WTC11 (cell line): ENCODE measurements at places on chromosomes 6 and 20. TPM values are rescaled to one million over a fixed set of nuclear protein-coding genes. Genes with fewer than 3 reads are reported as not detected.

DNA sequence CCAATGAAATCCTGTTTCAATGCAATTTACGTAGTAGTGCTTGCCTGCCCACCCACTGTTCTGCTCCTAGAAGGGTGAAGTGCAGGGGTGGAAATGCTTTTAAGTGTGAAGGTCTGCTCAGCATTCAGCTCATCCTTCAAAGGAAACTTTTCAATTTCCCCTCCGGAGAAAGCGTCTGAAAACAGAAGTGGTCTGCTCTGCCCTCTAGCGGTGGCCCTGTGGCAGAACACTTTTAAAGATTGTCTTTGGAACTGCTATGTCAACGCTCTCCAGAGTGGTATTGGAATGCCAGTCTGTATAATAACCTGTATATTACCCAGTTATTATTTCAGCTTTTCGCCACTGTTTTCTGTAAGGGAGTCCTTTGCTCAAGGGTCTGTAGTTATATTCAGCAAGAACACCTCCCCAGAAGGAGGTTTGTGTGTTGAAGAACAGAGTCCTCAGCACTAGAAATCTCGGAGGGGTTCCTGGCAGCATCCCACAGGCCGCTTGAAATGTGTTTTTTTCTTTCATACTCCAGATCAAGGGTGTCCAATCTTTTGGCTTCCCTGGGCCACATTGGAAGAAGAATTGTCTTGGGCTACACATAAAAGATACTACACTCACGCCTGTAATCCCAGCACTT lies 63.1 kb upstream of the KLHL31 start:
- peak; percentile 56 for DNase-seq
- no peaks in the 10 kb centered on the region for H3K36me3 ChIP-seq
- H3K27ac ChIP-seq, result no peak overlapping the region
- no peaks in the 10 kb centered on the region for H3K27me3 ChIP-seq
- H3K4me3 ChIP-seq, result no peak overlapping the region

The TNFRSF21 gene
- 47.3 to 52.7 TPM (median 49.5 TPM) in 3 replicates for total RNA-seq

GRCh38 chr6:150813993-150814359 lies 51.5 kb upstream of the MTHFD1L start:
- no peaks in the 10 kb centered on the region; the same call in 1 of the 2 replicates for H3K36me3 ChIP-seq
- no peak overlapping the region for H3K27ac ChIP-seq
- H3K4me1 ChIP-seq, result peaks cover 7% of the 10 kb centered on the region; the same call in 1 of the 2 replicates
- H3K27me3 ChIP-seq, result no peaks in the 10 kb centered on the region; the same call in 1 of the 2 replicates

GRCh38 chr6:104540743-104541142 lies 319.0 kb downstream of the HACE1 start:
- H3K36me3 ChIP-seq, result no peaks in the 10 kb centered on the region
- no peak overlapping the region for H3K4me3 ChIP-seq
- H3K27me3 ChIP-seq, result no peaks in the 10 kb centered on the region
- DNase-seq, result no peak

GRCh38 chr6:112618849-112619248 lies 271.7 kb downstream of the RFPL4B start:
- H3K4me1 ChIP-seq, result peaks cover 8% of the 10 kb centered on the region
- no peaks in the 10 kb centered on the region for H3K27me3 ChIP-seq
- no peaks in the 10 kb centered on the region for H3K36me3 ChIP-seq
- no peak overlapping the region for H3K4me3 ChIP-seq
- peak; percentile 36 for DNase-seq

The PNPLA1 gene
- not detected in 3 replicates for total RNA-seq

The MDFI gene
- 63.2 to 86.2 TPM (median 74.6 TPM) in 3 replicates for total RNA-seq

GRCh38 chr6:169249057-169249456 lies 4.6 kb downstream of the THBS2 start:
- H3K27me3 ChIP-seq, result peaks cover 11% of the 10 kb centered on the region
- peak overlapping the region; percentile 59; the same call in 1 of the 2 replicates for H3K27ac ChIP-seq
- peaks cover 40% of the 10 kb centered on the region for H3K4me1 ChIP-seq
- no peak overlapping the region for H3K4me3 ChIP-seq
- no peak for DNase-seq

DNA sequence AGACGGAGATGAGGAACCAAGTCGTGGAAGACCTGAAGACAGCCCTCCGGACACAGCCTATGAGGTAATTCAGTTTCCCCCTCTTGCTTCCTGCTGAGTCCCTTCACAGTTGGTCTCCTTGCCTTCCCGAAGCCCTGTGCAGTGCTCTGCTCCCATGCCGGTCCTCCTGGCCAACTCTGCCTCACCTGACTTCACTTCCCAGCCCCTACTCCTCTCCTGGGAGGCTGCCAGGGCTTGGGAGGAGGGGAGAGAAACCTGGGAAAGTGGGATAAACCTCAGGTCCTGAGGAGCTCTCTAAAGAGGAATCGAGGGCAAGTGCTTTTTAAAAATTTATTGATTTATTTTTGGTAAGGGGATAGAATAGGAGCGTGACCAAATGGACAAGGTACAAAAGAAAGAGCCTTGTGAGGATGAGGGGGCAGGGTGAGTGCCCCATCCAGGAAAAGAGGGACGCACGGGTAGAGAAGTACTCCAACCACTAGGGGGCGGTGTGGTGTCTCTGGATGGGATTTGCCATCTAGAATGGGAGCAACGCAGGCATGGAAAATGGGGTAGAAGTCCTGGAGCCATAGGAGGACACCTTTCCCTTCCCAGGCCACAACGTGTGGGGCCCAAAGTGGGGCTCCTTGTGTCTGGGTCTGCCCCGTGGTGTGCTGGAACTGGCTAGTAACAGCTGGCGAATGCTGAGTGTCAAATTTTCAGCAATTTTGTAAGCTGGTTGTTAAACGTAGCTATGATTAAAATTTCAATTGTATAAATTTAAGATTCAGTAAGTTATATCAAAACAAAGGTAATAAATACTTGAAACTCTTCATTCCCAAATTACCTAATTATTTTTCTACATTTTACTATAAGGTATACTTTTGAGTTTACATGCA lies 69.0 kb downstream of the MOCS1 start:
- H3K4me1 ChIP-seq, result peaks cover 41% of the 10 kb centered on the region
- H3K36me3 ChIP-seq, result no peaks in the 10 kb centered on the region
- H3K27ac ChIP-seq, result no peak overlapping the region
- DNase-seq, result peak; percentile 94
- H3K4me3 ChIP-seq, result no peak overlapping the region
- H3K27me3 ChIP-seq, result no peaks in the 10 kb centered on the region; the same call in 1 of the 2 replicates

- no peak overlapping the region for H3K27ac ChIP-seq
- no peaks in the 10 kb centered on the region for H3K36me3 ChIP-seq
Measured at GRCh38 chr20:43835944-43836508, 78.6 kb upstream of the TOX2 start.

DNA sequence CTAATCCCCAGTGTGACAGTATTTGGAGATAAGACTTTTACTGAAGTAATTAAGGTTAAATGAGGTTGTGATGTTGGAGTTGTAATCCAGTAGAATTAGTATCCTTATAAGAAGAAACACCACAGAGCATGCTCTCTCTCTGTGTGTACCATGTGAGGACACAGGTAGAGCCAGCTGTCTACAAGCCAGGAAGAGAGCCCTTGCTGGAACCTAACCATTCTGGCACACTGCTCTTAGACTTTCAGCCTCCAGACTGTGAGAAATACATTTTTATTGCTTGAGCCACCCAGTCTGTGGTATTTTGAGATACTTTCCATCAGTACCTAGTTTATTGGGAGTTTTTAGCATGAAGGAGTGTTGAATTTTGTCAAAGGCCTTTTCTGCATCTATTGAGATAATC lies 110.2 kb downstream of the PHF3 start:
- H3K4me3 ChIP-seq, result no peak overlapping the region
- no peak for DNase-seq
- H3K27me3 ChIP-seq, result peaks cover 4% of the 10 kb centered on the region; the same call in 1 of the 2 replicates
- H3K4me1 ChIP-seq, result peaks cover 8% of the 10 kb centered on the region
- H3K36me3 ChIP-seq, result peaks cover 3% of the 10 kb centered on the region; the same call in 1 of the 2 replicates

DNA sequence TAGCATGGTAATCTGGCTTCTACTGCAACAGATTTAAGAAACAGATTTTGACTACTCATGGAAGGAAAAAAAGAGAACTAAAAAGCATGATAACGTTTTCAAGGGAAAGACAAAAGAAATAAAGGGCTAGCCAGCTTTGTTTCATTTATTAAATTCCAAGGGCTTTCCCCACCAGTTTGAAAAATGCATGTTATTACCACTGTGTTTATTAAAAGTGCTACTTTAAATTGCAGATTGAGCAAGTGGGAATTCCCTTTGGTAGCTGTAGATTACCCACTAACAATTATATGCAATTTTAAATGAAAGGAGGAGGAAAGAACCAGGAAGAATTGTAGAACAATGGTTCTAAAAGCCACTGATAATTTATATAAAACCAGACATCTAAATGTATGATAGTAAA lies 40.6 kb upstream of the NHSL1 start:
- H3K36me3 ChIP-seq, result no peaks in the 10 kb centered on the region
- DNase-seq, result no peak

DNA sequence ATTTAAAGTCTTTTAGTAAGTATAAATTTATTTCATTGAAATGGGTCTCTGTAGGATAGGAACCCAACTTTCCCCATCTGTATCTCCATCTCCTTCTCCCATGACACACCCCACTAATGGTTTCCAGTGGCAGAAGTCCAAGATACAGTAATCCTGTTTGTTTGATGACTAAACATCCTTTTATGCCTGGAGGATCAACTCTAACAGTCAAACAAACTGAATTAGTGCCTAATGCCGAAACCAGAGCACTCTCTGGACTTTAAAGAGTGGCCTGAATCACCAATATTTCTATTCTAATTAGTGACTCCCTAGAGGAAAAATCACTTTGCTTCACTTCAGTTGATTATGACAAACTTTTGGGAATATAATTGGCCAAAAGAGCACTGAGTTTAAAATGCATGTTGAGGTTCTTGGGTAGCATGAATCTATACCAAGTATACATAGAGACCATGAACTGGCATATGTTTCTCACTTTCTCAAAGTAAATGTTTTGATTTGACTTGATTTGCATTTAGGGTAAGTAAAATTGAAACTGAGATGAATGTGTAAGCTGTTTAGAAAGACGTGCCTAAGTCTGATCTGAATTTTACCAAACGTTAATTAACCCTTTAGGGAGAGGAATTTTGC lies 776.4 kb upstream of the NRSN1 start:
- no peak for DNase-seq
- no peak overlapping the region for H3K27ac ChIP-seq

The ADGRF5 gene
- total RNA-seq, result 0.11 to 0.25 TPM (median 0.24 TPM) in 3 replicates

DNA sequence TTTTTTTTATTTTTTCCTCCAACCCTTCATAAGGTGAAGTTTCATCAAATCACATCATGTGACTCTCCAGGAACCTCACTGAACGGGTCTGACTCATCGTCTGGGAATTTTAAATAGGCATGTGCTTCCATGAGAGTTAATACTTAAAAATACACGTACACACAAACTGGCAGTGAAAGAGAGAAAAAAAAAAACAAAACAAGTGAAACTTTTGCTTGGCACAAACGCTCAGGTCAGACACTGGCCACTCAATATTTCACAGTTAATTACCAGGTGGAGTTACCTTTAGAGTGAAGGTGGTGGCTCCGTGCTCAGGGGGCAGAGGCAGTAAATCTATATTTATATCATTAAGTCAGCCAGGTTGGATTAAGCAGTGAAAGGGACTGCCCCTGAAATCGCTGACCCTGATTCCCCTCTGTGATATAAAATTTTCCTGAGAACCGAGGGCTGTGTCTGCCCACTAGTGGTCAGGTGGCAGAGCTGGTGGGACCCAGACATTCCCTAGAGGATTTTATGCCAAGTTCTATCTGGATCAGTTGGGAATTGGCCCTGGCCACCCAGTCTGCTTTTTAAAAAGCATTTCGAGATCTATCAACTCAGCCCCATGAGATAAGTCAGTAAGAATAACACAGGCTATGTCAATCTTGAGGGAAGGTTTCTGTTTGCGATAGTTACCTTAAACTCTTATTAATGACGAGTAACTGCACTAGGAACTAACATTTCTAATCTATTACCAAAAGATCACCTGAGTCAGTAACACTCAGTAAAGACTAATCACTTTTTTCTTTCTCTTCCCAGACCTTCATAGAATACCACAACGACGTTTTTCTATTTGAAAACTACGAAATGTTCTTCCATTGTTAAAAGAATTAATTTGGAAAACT lies 259.1 kb downstream of the HDGFL1 start:
- DNase-seq, result peak; percentile 47
- peaks cover 1% of the 10 kb centered on the region; the same call in 1 of the 2 replicates for H3K36me3 ChIP-seq
- no peaks in the 10 kb centered on the region for H3K27me3 ChIP-seq
- H3K4me1 ChIP-seq, result peaks cover 19% of the 10 kb centered on the region
- H3K4me3 ChIP-seq, result peak overlapping the region; percentile 33
- H3K27ac ChIP-seq, result peak overlapping the region; percentile 71

GRCh38 chr6:79038061-79038460 lies 40.0 kb downstream of the PHIP start:
- no peaks in the 10 kb centered on the region for H3K27me3 ChIP-seq
- DNase-seq, result no peak
- peaks cover 18% of the 10 kb centered on the region for H3K4me1 ChIP-seq
- no peak overlapping the region for H3K4me3 ChIP-seq

GRCh38 chr6:9936551-9936950 lies 478.3 kb downstream of the TFAP2A start:
- H3K4me1 ChIP-seq, result no peaks in the 10 kb centered on the region
- H3K4me3 ChIP-seq, result no peak overlapping the region

The LY6G6F gene
- total RNA-seq, result not detected in 3 replicates

- DNase-seq, result no peak
- no peak overlapping the region for H3K4me3 ChIP-seq
- no peak overlapping the region for H3K27ac ChIP-seq
- H3K36me3 ChIP-seq, result no peaks in the 10 kb centered on the region
- H3K4me1 ChIP-seq, result peaks cover 32% of the 10 kb centered on the region
- H3K27me3 ChIP-seq, result peaks cover 83% of the 10 kb centered on the region
Measured at GRCh38 chr6:117272891-117273290, 7.5 kb downstream of the VGLL2 start.

GRCh38 chr6:20652299-20653084 lies 118.2 kb downstream of the CDKAL1 start:
- no peak overlapping the region for H3K4me3 ChIP-seq
- DNase-seq, result no peak
- peaks cover 20% of the 10 kb centered on the region for H3K4me1 ChIP-seq

The MUCL3 gene
- total RNA-seq, result 0.15 to 0.21 TPM (median 0.18 TPM) in 3 replicates

DNA sequence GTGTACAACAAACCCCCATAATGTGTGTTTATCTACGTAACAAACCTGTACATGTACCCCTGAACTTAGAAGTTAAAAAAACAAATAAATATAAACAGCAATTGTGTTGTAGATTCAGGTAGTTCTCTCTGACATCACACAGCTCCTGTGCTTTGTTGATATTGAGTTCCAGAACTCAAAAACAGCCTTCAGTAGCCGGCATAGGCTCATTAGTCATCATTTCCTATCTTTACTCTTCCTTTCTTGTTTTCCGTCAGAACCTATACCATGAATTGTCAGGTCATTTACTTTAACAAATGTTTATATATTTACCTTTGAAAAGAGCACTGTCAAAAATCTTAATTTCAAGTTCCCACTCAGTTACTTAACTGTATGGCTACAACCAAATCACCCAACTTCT lies 88.8 kb downstream of the ADTRP start:
- DNase-seq, result no peak
- H3K4me1 ChIP-seq, result peaks cover 28% of the 10 kb centered on the region
- H3K27ac ChIP-seq, result no peak overlapping the region
- no peaks in the 10 kb centered on the region for H3K27me3 ChIP-seq
- H3K36me3 ChIP-seq, result no peaks in the 10 kb centered on the region; the same call in 1 of the 2 replicates

GRCh38 chr6:164066766-164067165 lies 652.2 kb downstream of the QKI start:
- H3K27ac ChIP-seq, result no peak overlapping the region
- DNase-seq, result no peak
- no peaks in the 10 kb centered on the region for H3K27me3 ChIP-seq
- no peaks in the 10 kb centered on the region for H3K4me1 ChIP-seq

GRCh38 chr6:30820193-30820592 lies 64.1 kb upstream of the DDR1 start:
- H3K4me3 ChIP-seq, result no peak overlapping the region
- H3K27ac ChIP-seq, result 0 out of 2 replicates have a peak overlapping the region, but pooled peaks have one; percentile 21
- no peak for DNase-seq
- H3K27me3 ChIP-seq, result no peaks in the 10 kb centered on the region
- H3K4me1 ChIP-seq, result peaks cover 25% of the 10 kb centered on the region
